ENCODE measurements at places on chromosomes 5 and 9.

DNA sequence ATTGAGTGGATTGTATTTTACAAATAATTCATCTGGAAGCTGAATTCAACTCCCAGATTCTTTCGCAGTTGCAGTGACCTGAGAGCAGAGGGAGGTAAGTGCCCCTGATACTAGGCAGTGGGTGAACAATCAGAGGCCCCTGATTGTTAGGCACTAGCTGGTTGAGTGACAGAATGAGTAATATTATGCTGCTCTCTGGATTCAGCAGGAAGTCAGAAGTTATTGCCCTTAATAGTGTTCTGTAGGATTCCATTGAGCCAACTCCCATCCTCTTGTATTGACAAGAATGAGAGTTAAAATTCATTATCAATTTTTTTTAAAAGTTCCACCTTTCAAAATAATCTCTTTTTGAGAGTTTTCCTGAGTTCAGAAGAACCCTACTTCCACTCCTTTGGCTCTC lies 301.2 kb downstream of the DTWD2 start:
- DNase-seq = no peak

GRCh38 chr5:155575861-155576260 lies 562.3 kb downstream of the KIF4B start:
- DNase-seq = no peak

DNA sequence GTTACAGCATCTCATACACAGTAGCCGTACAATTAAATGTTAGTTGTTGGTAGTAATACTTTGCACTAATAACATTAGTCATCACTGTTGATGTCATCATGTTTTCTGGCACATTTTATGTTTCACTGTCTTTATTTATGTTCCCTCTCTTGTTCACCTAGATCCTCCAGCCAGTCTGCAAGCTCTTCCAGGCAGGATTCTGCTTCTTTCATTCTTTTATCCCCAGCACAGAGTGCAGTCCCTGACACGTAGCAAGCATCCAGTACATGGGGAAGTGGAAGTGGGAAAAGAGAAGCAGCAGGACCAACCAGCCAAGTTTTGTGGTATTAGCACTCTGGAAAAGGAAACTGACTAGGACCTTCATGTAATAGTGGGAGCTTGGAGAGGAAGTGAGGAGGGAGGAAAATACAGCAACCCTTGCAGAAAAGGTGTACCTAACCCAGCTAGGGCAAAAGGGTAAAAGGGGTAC lies 89.7 kb upstream of the SLC44A1 start:
- no peak for DNase-seq

DNA sequence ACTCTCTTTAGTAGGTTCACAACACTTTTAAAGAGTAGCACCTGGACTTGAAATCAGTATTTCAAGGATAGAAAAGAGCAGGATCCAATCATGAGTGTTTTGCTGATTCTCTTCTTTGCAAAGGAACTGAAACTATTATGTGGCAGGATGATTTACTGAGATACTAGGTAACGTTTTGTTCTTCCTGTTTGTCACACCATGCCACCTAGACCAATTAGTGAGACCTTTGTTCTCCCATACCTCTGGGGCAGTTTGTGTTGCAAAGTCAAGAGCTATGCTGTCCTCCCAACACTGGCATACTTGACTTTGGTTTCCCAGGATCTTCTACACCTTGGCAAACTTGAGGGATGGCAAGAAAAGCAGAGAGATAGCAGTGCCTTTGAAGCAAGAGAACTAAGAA lies 43.4 kb downstream of the PPP1R2B start:
- DNase-seq = no peak

GRCh38 chr9:22117511-22118384 lies 108.6 kb upstream of the CDKN2B start:
- no peak for DNase-seq

GRCh38 chr5:14463629-14464028 lies 118.0 kb upstream of the OTULINL start:
- no peak for DNase-seq

DNA sequence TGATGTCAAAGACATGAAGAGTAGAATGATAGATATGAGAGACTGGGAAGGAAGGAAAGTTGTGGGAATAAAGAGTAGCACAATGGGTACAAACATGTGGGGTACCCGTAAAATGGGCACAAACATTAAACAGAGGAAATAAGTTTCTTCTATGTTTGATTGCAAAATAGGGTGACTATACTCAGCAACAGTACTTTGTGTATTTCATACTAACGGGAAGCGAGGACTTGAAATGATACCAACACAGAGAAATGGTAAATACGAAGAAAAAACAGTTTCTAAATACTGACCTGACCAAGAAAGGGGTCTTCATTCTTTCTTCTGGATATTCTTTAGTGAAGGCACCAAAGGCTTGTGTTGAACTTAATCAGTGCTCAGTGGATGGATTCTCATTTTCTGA lies 31.1 kb downstream of the ATP6V0E1 start:
- DNase-seq = no peak

DNA sequence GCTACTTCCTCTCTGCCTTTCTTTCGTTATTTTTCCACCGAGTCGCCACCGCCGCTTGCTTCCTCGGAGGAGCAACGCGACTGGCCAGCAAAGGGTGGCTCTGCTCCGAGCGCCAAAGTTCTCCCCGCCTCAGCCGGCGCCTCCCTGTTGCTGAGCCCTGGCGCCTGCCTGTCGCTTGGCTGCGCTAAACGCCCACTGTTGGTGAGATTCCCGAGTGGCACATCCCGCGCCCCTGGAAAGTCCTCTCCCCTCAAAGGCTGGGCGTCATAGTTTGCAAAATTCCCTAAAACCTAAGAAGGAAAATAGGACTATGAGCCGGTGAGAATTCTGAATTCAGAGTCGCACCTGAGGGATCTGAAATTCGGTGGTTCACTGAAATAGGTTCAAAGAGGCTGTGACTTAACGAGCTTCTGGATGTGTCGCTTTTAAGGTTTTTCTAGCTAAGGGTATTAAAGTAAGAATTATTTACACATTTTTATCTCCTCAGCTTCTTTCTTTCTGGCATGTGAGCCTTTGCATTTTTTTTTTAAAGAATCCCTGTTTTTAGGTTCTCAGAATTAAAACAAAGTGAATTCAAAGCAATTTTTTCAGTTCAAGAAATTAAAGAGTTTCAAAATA lies at the start of gene GRIN3A:
GRIN3A (minus strand) TSS at position 82 of the 618 bp plus-strand sequence. CDS start 668 bp downstream, outside the sequence.
- no peak for DNase-seq
